ENCODE measurements at places on chromosomes 4 and X. TPM values are rescaled to one million over a fixed set of nuclear protein-coding genes. Genes with fewer than 3 reads are reported as not detected.

The MAGEA4 gene
- not detected for total RNA-seq

The MXRA5 gene
- 5.3 TPM for total RNA-seq

The CLTRN gene
- total RNA-seq = 0.53 TPM

DNA sequence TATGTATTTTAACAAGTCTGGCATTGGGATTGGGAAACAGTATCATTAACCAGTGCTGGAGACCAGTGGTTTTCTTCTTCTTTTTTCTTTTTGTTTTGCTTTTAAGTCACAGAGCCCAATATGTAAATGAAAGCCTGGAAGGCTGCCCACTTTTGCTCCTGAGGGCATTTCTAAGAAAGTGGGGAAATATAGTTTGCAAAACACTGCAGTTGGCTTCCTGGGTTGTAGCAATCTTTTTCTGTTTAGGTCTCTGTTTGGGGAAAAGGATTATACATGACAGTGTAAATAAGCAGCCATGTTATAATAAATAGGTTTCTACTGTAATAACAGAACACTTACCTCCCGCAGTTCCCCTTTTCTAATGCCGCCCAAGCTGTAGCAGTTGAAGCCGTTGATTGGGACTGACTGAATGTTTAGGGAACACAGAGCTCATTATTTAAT, 105.5 kb downstream of the TMEM164 start:
- no peak for DNase-seq

DNA sequence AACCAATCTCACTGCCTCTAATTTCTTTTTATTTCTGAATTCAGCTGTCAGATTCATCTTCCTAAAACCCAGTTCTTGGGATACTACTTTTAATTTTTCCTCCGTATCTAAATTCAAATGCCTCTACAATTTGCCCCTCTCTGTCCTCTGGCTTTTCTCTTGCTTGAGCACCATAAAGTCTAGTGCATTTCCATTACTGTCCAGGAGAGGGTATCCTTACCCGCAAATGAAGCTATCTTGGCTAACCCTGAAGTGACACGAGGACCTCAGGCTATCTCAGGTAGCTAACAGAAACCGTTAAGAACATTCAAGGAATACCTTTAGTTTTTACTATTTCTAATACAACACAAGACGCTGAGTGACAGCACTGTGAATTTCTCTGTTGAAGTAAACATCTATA, 49.4 kb upstream of the PRR32 start:
- no peak for DNase-seq

DNA sequence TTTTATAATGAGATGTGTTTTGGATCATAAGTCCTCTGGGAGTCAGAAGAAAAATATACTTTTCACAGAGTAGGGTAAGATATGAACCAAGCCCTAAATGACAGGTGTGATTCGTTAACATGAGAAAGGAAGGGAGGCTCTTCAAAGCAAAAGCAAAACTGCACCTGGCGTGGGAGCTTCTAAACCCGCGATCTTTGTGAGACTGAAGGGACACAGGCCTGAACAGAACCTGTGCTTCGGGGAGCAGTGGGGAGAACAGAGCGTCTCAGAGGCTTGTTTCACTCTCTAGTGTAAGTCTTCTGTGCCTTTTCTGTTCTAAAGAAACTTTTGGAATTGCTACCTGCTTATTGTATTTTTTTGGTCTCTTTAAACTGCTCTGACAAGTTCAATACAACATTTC, 30.2 kb upstream of the CYP4V2 start:
- no peak for DNase-seq

DNA sequence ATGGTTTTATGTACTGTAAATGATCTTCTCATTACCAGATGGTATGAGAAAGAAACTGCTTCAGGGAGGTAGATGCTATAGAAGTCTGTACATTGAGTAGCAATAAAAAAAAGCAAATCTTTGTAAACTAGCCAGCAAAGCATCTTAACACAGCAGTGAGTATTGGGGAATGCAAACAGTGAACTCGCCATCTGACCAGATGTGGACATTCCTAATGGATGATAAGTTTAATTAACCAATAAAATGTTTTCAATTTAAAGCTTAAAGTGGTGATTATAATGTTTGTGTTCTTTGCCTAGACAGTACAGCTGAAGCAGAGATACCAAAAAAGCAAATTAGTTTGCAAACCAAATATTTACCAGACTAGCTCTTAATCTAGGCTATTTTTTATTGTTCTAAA, 1144.2 kb downstream of the FAT4 start:
- DNase-seq = no peak

GRCh38 chr4:27357283-27357682, 496.6 kb downstream of the STIM2 start:
- DNase-seq = no peak

DNA sequence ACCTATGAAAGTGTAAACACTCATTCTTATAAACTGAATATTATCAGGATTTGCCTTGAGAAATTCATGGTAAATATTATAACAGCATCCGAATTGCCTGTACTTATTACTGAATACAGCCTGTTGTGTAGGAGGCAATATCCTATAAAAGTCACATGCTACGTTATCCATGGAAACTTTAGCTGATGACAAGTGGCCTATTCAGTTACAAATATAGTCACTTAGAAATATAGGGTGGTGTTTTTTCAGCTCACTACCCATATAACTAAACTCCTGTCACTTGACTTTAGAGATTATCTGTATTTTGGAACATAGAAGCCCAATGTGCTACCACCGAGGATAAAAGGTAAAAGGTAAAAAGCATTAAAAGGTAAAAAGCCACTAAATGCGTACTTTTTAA, 493.4 kb downstream of the INPP4B start:
- no peak for DNase-seq

- no peak for DNase-seq
Observed at GRCh38 chrX:30312858-30313257, 3.7 kb upstream of the NR0B1 start.

DNA sequence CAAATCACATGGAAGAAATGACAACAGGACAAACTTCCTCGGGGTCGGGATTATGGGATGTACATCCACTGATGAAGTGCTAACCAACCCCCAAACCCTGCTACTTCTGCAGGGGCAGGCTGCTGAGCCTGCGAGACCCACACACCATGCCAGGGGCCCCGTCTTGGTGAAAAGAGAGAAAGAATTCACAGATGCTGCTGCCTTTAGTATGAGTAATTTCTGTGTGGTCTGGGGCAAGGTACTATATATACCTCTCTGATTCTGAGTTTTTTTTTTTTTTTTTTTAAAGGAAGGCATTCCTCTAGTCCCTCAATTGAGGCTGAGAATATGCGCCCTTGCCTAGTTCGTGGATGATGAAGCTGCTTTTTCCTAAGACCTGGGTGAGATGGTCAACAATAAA, 24.8 kb downstream of the PDHA1 start:
- DNase-seq = no peak

DNA sequence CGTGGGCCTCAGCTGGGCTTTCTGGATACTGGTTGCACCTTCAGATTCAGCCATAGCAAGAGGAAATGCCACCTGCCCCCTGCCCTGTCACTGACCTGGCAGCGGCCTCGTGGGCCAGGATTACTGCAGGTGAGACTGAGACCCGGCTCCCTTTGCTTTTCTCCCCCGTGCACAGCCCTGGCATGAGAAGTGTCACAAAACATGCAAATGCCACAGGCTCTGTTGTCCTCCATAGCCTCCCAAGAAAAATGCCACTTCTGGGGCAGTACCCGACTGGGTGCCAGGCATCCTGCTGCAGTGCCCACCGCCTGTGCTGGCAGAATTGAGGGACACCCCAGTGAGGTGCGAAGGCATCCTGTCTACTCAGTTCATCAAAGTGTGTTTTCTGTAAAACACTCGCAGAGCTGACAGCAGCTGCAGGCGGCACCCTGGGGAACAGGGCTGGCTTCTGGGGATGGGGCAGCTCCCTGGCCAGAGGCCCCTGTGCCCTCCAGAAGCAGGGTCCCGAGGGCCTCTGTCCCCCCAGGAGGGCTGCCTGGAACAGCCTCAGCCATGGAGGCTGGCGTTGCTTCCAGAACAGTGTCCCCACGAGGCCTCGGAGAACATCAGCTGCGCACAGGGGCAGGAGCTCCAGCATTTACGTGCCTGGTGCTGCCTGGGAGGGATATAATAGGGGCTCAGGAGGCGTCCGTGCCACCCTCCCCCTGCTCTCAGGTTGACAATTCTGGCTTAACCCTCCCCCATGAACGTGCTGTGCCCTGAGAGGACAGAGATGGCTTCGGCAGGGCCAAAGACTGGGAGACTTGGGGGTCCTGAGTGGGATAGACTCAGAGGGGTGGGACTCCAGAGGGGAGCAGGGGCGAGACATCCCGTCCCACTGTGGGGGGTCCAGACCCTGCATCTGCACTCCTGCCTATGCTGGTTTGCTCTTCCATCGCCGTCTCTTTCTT, 99.5 kb upstream of the NKX1-1 start:
- no peak for DNase-seq

Data from left cardiac atrium (tissue), 4 donors.